Activated T-helper 1 cell treated with anti-CD3 and anti-CD28 coated beads, Interleukin-12 subunit alpha, Interleukin-12 subunit beta, Interleukin-2, Interleukin-4 antibody, amounts not matched to agents 30 ng/mL and 10 ng/mL and 1 ng/mL, durations not matched to agents 14 hours and 24 hours and 36 hours (primary cell): ENCODE measurements at places on chromosomes 1 and 21.

DNA sequence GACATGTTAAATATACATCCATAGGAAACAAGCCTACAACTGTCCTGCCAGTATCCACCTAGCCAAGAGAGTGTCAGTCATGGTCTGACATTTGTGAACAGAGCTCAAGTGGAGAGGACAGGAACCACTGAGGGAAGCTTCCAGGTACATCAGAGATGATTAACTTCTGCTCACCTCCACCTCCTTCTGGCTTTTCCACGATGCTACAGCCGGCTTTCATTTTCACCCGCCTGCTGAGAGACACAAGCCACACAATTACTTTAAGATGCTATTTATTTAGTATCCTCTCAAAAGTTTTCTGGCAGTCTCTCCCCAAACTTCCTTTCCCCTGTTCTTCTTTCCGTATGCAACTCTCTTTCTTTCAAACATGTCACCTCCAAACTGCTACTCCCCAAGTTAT is 2.1 kb downstream of the ETV3 start:
- DNase-seq = no peak

GRCh38 chr1:205927247-205927646 is 16.0 kb downstream of the SLC26A9 start:
- no peak for DNase-seq

DNA sequence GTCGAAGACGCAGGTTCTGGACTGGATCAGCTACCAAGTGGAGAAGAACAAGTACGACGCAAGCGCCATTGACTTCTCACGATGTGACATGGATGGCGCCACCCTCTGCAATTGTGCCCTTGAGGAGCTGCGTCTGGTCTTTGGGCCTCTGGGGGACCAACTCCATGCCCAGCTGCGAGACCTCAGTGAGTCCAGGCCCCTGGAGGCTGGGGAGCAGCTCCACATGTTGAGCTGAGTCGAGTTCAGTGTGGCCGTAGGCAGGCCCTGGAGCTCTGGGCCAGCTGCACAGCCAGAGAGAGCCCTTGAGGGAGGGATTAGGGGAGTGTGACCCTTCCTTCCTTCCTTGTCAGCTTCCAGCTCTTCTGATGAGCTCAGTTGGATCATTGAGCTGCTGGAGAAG is 1.6 kb downstream of the ELF3 start:
- no peak for DNase-seq

- no peak for DNase-seq
Measured at GRCh38 chr1:151828921-151829320, 2.7 kb downstream of the RORC start.

DNA sequence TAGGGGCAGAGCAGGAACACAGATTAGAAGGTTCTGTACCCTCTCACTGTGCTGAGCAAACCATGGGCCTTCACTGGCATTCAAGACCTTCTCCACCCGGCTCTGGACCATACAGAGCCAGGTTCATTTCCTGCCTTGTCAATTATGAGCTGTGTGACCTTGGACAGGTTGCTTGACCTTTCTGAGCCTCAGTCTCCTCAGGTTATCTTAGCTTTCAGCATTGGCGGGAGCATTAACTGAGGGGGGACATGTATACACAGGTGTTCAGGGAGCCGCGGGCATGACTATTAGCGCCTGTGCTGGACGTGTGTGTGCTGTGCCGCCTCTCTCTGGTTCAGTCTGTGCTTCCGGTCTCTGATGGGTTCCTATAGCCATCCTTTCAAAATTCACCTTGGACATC is 32.1 kb downstream of the HTR6 start:
- DNase-seq = no peak

GRCh38 chr1:7827126-7827955 is 25.5 kb downstream of the UTS2 start:
- peak; percentile 27 for DNase-seq

GRCh38 chr1:41704196-41704595 is 214.5 kb downstream of the HIVEP3 start:
- DNase-seq = no peak

DNA sequence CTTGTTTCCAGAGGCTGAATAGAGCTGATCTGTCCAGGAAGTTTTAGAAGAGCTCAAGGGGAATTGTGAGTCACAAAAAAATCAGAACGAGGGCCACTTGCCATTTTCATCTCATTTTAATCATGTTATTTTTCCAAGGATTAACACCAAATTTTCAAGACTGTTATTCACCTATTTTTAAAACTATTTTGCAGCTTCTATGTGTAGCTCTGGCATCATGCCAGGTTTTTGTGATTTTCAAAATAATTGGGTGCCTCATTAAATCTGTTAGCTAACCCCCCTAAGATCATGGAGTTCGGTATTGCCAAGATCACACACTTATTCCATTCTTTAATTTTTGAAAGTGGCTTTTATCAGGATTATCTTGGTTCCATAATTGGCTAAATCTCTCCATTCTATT is 90.9 kb downstream of the RGS7 start:
- no peak for DNase-seq

DNA sequence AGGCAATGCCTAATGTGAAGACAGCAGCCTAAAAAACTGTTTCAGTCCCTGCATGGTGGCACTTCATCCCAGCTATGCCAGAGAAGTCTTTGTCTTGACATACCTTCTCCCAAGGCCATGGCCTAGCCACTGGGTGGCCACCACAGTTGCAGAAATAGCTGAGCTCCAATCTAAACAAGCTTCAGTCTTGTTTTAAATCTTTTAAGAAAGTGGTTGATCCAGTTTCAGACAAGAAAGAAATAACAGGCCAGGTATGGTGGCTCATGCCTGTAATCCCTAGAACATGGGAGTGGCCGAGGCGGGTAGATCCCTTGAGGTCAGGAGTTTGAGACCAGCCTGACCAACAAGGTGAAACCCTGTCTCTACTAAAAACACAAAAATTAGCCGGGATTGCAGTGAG is 600.0 kb upstream of the PLXNA2 start:
- no peak for DNase-seq

- peak; percentile 41 for DNase-seq
Measured at GRCh38 chr1:24928689-24929397, 1.2 kb downstream of the RUNX3 start.

- DNase-seq = no peak
Measured at GRCh38 chr1:27861436-27861835, 10.9 kb upstream of the THEMIS2 start.

- DNase-seq = no peak
Measured at GRCh38 chr1:246726255-246726679, 2.1 kb downstream of the SCCPDH start.

DNA sequence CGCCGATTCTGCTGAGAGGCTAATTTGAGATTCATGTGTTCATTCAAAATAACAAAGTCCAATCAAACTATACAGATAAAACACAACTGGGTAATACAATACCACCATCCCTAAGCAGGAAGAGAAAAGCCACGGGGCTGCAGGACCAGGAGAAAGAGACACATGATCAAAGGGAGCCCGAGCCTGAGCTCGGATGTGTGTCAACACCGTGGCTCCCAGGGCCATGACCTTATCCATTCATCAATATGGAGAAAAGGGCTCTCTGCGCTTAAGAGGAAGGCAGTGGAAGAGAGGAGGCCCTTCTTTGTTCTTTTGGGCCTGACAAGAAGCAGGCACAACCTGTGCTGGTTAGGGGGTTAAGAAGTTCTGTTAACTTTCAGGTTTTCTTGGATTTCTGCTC is 56.7 kb downstream of the HUNK start:
- no peak for DNase-seq

GRCh38 chr21:38165466-38166172 is 91.2 kb upstream of the KCNJ15 start:
- DNase-seq = no peak

DNA sequence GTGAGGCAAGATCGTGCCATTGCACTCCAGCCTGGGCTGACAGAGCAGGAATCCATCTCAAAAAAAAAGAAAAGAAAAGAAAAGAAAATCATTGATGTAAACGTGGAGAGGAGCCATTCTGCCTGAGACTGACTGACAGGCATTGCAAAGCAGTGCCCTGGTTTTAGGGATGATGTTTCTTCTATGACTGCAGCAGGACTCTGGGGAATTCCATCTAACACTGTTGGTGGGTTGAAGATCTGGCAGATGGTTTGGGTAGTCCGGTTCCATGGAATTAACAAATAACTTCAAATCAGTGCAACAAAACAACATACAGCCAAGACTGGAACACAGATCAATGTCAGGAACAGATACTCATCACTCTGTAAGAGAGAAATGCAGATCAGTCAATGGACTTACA is 17.8 kb upstream of the LAMC2 start:
- DNase-seq = no peak

DNA sequence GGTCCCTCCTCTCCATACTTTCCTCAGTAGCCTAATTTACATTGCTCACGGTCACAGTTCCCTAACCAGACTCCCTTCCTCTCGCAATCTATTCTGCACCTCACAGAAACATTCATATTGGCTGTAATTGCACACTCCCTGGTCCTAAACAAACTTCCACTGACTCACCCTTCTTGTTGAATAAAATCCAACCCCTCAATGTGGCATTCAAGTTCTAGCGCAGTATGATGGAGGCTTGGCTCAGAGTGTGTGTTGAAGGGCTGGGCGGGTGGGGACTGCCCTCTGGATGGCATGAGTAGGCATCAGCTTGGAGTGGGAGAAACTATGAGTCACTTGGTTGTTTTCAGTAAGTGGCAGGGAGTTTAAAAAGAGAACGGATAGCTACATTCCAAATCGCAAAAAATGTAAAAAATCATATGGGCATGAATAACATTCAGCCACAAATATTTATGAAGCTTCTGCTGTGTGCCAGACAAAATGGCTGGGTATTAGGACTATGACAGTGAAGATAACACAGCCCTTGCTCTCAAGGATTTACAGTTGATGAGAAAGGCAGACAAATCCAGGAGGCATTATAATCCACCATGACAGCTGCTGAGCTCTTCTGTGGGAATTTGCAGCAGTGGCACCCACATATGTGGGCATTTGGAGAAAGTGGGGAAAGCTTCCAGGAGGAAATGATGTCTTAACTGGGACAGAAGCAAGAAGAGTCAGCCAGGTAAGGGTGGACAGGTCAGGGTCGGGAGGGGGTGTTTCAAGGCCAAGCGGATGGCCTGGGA is 42.2 kb upstream of the LYST start:
- DNase-seq = no peak

- DNase-seq = no peak
Measured at GRCh38 chr1:164662462-164662861, 103.5 kb downstream of the PBX1 start.

DNA sequence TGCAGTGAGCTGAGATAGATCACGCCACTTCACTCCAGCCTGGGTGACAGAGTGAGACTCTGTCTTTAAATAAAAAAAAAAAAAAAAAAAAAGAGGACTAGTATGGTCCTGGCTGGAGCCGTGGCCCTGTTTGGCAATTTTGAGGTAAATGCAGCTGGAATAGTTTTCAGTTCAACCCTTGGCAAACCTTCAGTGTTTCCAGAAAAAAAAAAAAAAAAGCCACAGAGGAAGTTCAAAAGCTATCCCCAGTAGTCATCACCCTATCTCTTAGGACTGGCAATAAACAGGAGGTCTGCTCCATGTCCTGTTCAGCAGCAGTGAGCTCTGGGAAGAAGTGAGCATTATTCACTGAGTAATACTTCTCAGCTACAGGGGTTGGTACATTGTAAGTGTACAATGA is 56.8 kb upstream of the ERRFI1 start:
- no peak for DNase-seq

- no peak for DNase-seq
Measured at GRCh38 chr1:155049651-155050559, 1.2 kb upstream of the ADAM15 start.

GRCh38 chr1:2310332-2311183 is 80.8 kb downstream of the MORN1 start:
- no peak for DNase-seq

DNA sequence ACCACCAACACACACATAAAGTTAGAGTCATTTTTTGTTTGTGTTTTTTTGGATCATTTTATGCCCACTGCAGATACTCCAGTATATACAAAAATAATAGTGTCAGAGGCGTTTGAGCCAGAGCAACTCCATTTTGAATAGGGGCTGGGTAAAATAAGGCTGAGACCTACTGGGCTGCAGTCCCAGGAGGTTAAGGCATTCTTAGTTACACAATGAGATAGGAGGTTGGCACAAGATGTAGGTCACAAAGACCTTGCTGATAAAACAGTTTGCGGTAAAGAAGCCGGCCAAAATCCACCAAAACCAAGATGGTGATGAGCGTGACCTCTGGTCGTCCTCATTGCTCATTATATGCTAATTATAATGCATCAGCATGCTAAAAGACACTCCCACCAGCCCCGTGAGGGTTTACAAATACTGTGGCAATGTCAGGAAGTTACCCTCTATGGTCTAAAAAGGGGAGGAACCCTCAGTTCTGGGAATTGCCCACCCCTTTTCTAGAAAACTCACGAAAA is 40.6 kb downstream of the GJA5 start:
- DNase-seq = no peak
